Spinal cord (tissue), 10 donors: ENCODE measurements at places on chromosomes 2 and 18. TPM values are rescaled to one million over a fixed set of nuclear protein-coding genes. Genes with fewer than 3 reads are reported as not detected.

GPR35 gene
- polyA plus RNA-seq = 1.9 TPM

STK16 gene
- 36.3 TPM for polyA plus RNA-seq

PPP3R1 gene
- polyA plus RNA-seq = 163 TPM

IL36RN gene
- polyA plus RNA-seq = not detected

ASIC4 gene
- 47.2 TPM for polyA plus RNA-seq

ACMSD gene
- polyA plus RNA-seq = 1.1 TPM

- DNase-seq = no peak
These were observed 18.2 kb downstream of the MEP1B start for GRCh38 chr18:32208023-32208422.

GRCh38 chr2:115190459-115190858 is 748.0 kb downstream of the DPP10 start:
- no peak for DNase-seq

D2HGDH gene
- polyA plus RNA-seq = 25.9 TPM

ALPG gene
- polyA plus RNA-seq = 0.09 TPM

CYTIP gene
- polyA plus RNA-seq = 1.1 TPM

GRCh38 chr2:143675021-143675420 is 545.8 kb downstream of the ARHGAP15 start:
- no peak for DNase-seq

DNA sequence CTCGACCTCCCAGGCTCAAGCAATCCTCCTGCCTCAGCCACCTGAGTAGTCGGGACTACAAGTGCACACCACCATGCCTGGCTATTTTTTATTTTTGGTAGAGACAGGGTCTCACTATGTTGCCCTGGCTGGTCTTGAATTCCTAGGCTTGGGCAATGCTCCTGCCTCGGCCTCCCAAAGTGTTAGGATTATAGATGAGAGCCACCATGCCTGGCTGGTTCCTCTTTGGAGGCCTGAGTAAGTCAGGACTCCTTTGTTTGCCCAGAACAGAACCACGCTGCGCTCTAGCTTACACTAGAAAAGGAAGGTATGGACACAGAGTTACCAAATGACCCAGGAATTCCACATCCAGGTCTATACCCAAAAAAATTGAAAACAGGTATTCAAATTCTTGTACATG is 135.9 kb upstream of the SLC1A4 start:
- no peak for DNase-seq

GRCh38 chr2:220703279-220703678 is 868.8 kb downstream of the EPHA4 start:
- DNase-seq = no peak

DSC2 gene
- 2.0 TPM for polyA plus RNA-seq

DNA sequence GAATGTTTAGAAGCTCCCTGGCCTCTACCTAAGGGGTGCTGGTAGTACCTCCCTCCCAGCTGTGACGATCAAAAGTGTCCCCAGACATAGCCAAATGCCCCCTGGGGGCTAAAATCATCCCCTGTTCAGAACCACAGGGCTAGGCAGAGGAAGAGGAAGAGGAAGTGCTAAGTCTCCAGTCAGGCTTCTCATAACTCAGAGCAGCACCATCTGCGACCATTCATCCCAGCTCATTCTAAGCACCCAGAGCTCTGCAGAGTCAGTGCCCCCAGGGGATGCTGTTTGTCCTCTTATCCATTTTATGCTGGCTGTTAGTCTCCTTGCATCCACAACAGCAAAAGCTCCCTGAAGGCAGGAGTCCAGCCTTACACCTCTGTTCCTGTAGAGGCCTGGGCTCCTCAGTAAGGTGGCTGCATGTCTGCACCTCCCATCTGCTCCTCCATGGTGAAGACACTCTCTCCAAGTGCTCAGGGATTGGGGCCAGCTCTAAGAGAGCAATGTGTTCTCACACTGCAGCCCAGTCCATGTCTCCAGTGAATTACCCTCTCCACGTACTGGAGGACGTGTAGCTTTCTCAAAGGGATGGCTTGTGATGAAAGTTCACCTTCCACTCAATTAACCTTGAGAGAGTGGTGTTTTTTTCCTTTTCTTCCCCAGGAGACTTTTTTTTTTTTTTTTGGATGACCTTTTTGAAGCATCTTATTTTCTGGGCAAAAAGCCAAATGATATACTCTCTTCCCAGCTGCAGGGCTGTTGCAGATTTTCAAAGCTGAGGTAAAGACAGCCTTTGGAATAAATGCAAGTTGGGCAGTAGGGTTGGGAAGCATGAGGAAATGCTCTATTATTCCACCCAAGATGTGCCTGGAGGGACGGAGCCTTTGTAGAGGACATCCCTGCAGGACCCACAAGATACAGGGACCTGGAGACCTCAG is 158.9 kb upstream of the SLC14A2 start:
- no peak for DNase-seq

PDE6D gene
- 82.4 TPM for polyA plus RNA-seq

DNA sequence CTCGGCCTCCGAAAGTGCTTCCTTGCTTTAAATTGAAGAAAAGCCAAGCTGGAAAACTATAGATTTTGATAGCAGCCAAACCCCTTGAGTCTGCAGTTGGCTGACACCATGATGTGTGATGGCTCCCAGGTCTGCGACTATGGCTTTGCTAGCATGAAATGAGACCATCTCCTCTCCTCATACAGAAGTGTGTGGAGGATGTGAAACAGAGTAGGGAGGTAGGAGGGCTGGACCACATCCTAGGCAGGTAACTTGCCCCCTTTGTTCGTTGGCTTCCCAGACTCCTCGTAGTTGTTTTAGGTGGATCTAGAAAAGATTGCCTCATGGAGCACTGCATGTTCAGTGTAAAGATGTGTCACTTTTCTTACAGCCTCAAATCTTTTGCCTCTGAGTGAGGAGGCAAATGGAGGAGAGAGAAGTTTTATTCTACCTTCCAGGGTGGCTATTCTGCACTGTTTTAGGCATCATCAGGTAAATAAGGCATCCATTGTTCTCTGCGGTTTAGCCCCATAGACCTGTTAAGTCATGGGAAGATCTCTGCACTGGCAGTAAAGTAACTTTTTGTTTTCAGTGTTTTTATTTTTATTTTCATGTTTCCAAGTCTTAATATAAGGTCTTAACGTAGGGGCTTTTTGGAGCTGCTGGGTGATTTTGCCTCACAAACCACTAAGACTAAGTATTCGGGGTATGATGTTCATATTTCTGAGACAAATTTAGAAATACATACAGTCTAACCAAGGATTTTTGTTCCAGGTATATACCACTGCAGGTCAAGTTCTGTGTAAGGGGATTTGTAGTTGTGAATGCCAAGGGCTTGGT is 40.1 kb downstream of the MGAT5 start:
- no peak for DNase-seq

GRCh38 chr2:191806396-191806795 is 40.5 kb downstream of the CAVIN2 start:
- DNase-seq = no peak

GRCh38 chr2:30675758-30676157 is 131.5 kb downstream of the CAPN13 start:
- no peak for DNase-seq

DNA sequence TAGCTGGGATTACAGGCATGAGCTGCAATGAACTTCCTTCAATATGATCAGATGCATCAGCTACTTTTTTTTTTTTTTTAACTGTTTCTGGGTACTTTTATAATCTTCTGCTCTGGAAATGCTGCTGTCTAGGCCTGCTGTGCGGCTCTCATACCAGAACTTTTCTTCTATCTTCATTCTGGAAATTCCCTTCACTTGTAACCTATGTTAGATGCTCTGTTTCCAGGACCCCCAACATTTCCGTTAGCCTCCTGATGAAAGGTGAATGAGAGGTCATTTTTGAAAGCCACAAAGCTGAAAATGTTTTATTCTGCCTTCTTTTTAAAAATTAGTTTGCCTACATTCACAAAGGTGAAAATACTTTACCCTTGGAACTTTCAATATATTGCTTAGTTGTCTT is 8.6 kb downstream of the AGFG1 start:
- no peak for DNase-seq

DNA sequence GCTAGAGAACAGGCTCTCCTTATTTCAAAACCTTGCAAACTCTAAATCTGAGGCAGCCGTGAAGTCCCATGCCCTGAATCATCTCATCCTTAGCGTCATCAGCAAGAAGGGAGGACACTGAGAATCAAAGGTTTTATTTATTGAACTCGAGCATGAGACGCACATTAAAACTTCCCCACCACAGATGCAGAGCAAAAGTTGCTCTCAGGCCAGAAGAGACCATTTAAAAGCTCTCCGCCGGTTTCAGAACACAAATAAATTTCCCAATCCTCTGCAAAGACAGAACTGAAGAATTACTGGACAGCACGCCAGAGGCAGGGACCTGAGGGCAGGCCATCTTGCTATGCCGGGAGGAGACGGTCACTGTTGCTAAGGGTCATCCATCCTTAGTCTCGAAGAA is 1.3 kb downstream of the AMMECR1L start:
- no peak for DNase-seq

REG3G gene
- polyA plus RNA-seq = not detected

SFT2D3 gene
- polyA plus RNA-seq = not detected

- no peak for DNase-seq
These were observed 91.3 kb upstream of the CCDC141 start for GRCh38 chr2:179141206-179141605.
